NCI-H446 (cell line): ENCODE measurements at places on chromosomes 12 and 14.

DNA sequence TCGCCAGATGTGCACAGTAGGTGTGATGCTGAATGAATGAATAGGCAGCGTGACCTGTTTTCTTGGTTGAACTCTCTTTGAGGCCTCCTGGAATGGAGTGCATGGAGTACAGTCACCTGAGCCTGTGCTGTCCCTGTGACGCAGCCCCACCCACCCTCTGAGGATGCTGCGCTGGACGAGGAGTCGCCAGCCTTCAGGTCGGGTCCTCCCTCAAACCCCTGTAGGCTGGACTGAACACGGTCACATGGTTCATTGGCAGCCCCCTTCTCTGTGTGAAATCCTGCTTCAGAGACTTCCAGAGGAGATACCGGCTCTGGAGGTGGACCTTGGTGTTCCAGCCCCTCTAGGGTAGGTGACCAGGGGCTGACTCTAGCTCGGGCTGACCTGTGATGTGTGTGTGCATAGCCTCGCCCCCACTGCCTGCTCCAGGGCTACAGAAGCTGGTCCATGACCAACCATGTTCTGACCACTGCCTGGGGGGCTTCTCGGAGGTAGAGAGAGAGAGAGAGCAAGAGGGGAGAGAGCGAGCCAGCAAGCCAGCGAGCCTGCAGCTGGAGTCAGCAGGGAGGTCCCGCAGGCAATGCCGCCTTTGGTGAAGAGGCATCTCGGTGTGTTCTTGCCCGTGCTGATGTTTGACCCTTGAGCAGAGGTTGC is 158.0 kb upstream of the RTL1 start:
- no peak for DNase-seq

DNA sequence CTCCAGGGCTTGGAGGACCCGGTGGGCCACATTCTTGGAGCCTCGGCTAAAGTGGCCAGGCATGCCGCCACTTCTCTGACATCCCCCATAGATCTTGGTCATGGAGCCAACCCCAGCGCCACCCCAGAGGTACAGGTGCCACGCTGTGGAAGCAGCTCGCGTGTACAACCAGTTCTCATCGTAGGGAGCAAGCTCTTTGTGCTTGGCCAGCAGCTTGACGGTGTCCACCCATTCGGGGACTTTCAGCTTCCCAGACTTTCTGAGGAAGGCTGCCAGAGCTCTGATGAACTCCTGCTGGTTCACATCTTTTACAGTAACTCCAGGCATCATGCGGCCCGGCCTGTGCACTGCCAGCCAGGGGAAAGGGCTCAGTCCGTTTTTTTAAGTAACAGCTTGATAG is 29.3 kb upstream of the EAPP start:
- DNase-seq: no peak

DNA sequence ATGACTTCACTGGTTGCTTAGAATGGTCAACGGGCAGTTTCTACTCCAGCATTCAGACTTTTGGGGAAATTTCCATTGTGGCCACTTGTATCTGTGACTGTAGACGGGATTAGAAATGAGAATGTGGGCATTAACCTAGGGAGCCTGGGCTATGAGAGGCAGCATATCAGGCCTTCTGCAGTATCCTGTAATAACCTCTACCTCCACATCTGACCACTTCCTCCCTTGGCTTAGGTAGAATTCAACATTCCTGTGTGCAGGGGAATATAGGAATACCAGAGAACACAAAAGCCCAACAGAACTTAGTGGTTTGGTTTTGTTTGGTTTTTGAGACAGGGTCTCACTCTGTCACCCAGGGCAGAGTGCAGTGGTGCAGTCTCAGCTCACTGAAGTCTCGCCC is 76.4 kb upstream of the HOXC13 start:
- DNase-seq: no peak

DNA sequence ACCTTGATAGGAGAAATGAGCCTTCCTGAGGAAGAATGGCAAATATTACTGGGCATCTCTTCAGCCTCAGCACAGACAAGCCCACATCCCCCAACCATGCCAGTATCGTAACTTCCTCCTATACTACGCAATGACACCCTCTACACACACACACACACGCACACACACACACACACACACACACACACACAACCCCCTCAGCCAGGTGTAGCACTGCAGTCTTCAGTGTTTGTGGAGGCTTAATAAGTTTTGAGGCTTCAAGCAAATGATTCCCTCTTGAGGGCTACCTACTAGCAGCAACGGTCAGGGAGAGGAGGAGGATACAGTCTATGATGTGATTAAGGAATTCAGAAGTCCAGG is 1.6 kb downstream of the DGKA start:
- no peak for DNase-seq

DNA sequence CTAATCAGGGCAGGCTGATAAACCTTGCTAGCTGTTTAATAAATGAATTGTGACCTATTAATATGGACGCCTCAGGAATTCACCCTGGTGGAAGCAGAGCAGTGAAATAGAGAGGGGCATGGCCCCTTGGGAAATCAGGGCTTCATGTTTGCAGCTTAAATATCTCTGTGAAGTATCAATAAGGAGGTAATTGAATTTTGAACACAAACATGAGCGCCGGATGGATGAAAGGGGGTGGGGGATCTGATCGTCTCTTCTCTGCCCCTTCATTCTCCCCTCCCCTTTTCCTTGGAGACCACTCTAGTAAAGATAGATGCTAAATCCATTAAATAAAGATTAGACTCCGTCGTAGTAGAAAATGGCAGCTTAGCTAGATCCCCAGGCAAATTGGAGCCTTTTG is 70.5 kb downstream of the LIN52 start:
- no peak for DNase-seq
